ENCODE measurements at places on chromosomes 4 and X.

- DNase-seq = no peak
Observed at GRCh38 chrX:63387411-63387810, 36.3 kb upstream of the SPIN4 start.

DNA sequence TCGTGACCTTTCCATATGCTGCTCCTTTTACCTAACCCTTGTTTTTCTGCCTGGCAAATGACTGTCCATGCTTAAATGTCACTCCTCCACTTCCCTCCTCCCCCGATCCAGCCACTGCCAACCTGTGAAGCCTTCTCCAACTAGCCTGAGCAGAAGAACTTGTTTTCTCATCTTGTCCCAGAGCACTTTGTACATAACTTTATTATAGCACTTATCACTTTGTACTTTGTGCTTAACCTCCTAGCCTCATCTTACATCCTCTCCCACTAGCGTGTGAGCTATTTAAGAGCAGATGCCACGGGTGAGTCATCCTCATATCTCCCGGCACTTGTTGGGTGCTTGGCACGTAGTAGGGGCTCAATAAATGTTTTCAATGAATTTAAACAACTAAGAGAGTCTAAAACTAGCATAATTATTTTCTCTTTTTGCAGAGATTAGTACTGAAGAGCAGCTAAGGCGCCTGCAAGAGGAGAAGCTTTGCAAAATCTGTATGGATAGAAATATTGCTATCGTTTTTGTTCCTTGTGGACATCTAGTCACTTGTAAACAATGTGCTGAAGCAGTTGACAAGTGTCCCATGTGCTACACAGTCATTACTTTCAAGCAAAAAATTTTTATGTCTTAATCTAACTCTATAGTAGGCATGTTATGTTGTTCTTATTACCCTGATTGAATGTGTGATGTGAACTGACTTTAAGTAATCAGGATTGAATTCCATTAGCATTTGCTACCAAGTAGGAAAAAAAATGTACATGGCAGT lies 46.9 kb downstream of the XIAP start:
- no peak for DNase-seq

- no peak for DNase-seq
Observed at GRCh38 chr4:150582873-150583286, 929 bp downstream of the MAB21L2 start.

DNA sequence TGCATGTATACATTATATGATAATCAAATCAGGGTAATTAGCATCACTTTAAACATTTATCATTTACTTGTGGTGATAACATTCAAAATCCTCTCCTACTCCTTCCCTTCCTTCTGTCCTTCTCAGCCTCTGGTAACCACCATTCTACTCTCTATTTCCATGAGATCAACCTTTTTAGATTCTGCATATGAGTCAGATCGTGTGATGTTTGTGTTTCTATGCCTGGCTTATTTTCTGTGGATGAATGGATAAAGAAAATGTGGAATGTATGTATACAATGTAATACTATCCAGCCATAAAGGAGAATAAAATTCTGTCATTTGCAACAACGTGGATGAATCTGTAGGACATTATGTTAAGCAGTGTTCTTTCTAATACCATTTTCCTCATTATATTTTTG lies 123.9 kb downstream of the NAA11 start:
- no peak for DNase-seq

DNA sequence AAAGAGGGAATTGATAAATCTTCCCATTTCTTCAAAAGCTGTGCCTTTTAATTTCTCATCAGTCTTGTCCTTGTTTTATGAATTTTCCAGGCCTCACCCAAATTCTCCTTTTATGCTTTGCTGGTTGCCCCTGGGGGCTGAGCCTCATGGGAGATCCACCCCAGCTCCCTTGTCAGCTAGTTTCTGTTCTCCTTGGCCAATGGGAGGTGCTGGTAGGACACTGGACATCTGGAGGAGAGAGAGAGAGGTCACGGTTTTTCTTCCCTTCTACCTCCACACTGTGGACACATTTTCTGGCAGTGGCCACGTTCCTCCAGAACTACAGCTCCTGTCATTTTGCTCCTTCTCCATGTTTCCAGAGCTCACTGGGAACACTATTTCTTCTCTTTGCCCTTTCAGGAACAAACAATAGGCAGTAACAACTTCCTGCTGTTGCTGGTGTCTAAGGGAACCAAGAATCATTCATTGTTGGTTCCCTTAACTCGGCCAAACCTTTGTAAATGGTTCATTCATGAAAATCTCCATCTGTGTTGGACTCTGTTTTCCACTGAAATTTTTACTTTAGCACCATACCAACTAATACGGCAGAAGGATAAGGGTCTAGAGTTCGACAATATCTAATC lies 334.5 kb downstream of the GPAT3 start:
- DNase-seq = no peak

DNA sequence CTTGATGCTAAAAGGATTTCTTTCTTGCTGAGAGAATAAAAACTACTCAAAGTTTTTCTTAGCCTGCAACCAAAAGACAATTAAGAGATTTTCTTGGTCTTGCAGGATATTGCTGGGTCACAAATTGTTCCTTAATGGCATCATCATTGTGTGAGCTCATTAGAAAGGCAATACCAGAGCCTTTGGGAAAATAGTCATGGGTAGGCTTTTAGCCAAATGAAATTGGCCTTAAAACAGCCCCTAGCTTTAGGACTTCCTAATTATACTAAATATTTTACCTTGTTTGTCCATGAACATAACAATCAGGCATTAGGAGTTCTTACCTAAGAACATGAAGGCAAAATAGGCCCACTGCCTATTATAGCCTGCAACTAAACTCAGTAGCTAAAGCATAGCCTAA lies 10.4 kb upstream of the FAM13A start:
- DNase-seq = no peak

- no peak for DNase-seq
Observed at GRCh38 chrX:151398346-151398745, 1.3 kb downstream of the VMA21 start.

DNA sequence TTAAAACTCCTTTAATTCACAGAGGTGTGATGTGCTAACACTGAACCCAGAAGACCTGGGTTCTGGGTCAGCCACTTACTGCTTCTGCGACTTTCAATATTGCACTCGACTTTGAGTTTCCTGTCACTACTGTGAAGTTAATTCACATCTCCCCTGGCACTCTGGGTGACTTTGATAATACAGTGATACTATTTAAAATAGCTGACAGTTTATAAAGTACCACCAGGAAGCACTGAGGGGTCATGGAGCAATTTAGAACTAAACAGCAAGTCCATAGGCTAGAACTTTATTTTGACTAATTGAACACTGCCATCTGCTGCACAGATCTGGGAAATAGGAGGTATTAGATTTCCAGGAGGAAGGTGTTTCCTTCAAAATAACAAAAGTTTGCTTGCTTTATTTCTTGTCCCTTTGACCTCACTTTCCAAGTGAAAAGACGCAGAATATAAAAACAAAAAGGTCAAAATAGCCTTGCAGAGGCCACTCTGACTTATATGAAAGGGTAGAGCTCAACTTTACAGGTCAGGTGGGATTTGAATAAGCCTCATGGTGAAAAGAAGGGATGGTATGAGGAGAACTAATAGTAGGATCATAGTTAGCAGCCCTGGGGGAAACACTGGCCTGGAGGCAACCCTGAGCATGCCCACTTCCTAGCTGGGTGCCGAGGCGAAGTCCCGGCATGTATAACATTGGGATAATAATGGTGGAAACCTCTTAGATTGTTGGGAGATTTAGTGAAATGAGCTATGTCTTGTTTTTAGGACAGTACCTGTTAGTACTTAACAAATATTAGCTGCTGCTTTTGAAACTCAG lies 53.4 kb downstream of the ZNF518B start:
- DNase-seq = no peak

GRCh38 chrX:12741416-12741815 lies 49.8 kb upstream of the PRPS2 start:
- DNase-seq = no peak

GRCh38 chrX:19372170-19372546 lies 28.4 kb downstream of the PDHA1 start:
- DNase-seq = peak; percentile 75

- no peak for DNase-seq
Observed at GRCh38 chr4:13918110-13918509, 290.6 kb upstream of the BOD1L1 start.

DNA sequence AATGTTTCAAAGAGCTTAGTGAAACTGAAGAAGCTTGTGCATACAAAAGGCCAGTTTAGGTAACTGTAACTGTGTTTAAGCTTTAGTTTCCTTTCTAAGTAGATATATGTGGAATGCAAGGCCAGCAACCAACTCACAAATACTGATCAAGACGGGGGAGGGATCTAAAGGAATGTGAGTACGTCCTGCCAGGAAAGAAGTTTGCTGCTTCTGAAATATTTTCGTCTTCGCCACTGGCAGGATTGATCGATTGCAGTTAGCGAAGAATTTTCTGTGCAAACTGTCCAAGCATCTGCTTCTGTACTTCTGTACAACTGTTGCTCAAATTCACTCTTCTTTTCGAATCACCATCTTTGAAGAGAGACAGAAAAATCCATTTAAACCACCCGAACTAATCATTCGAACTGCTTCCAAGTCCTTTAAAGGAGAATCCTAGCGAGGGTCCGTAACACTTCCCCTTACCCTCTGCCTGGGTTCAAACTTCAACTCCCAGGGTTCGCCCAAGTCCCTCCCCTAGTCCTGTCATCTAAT lies 373 bp upstream of the INTS6L start:
- DNase-seq = no peak

DNA sequence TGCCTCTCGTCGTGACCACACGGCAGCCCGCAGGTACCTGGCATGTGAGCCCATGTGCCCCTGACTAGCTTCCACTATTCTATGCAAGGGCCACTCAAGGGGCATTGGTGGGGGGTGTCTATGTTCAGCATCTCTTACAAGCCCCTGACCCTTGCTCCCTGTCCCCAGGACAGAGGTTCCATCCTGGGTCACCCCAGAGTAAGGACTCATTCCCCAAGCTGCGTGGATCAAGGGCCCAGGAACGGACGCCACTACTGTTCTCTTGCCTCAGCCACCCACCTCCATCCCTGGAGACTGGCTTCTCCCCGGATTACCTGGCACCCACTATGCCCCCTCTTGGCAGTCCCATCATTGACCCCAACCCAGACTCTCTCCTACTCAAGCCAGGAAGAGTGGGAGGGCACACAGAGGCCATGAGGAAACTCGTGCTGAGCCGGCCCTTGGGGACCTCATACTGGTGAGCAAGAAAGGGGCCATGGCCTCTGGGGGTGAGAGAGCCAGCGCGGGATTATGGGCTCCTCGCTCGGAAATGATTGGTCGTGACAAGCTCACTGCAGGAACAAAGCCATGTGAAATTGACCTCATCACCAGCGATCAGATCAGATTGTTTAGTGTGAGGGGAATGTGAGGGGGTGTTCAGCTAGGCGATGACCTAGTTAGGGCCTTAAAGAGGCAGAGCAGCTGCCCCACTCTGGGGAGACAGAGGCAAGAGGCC lies 50.1 kb upstream of the PJA1 start:
- no peak for DNase-seq

DNA sequence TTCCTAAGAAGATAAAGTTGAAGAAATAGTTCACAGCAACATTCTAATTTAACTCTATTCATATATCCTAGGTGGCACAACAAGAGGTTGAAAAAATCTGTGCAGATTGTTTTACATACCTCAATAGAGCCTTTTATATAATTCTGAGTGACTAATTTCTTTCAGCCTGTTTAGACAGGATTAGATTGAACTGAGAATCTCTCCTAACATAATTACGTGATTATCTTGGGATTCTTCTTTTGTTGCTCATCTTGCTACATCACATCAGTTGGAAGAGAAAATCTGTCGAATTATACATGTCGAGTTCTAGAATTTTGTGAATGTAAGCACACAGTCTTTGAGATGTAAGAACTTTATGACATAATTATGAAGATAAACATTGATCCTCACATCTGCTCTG lies 1873.7 kb upstream of the IGFBP7 start:
- DNase-seq = no peak

DNA sequence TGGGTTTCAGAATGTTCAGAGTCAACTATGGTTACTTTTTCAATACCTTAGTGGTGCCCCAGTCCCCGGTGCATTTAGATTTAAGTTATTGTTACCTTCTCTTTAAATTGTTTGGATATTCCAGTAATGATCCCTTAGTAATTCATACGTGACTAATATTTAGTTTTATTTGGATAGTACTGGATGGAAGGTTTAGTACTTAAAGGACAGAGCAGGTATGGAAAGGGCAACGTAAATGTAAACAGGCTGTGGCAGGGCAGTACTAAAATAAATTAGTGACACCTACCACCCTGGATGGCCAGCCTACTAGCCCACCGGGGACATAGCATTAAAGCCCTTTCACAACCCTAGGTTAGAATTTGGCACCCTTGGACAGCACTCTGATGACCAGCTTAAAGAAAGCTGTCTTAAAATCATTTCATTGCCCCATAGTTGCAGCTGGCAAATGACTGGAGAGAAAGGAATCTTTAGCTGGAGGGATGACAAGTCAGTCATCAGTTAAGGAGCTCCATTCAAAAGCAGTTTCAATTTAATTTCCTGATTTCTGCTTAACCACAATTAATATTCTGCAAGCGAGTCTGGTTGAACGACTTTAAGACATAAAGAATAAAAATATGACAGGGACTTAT lies 16.4 kb downstream of the PLP1 start:
- DNase-seq = no peak

- DNase-seq = no peak
Observed at GRCh38 chr4:96073461-96073860, 233.6 kb downstream of the PDHA2 start.

DNA sequence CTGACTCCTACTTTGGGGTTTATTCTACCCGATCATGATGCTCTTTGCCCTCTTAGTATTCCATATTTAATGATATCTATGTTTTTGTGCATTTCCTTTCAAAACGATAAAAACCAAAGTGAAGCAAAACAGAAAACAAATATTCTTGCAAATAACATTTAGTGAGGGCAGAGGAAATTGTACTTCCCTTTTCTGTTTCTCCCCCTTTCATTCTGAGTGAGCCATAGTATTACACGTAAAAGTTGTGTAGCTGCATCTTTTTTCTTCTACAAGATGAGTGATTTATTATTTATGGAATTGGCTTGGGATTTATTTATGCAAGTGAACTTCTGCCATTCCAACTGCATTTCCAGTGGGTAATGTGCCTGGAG lies 109.9 kb downstream of the AFF2 start:
- no peak for DNase-seq

DNA sequence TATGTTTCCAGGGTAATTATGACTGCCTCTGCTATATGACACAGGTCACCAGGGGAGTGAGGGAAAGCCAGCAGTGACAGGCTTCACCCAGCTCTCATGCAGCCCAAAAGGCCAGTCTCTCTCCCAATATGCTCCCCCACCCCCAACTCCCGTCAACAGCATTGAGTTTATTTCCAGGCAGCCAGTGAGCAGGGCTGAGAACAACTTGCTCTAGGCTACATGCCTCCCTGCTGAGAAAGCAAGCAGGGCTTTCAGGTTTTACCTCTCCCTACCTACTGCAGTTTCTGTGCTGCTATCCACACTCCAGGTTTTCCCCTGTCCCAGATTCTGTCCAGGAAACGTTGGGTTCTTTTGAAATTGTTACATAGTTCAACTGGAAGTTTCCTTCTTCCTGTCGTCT lies 291.4 kb downstream of the PABPC4L start:
- DNase-seq = no peak

DNA sequence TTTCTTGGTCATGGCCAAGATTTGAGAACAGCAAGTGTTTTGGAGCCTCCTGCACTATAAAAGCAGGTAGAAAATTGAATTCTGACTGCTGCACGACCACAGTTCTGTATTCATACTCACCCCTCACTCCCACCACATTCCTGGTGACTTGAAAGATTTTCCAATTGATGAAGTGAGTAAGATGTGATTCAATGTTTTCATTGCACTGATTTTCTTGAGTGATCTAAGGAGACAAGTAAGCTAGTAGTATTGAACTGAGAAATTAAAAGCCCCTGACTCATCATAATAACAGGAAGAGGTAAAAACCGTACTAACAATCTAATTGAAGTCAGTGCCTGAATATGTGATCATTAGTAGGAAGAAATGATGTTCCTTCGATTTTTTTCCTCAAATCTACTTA lies 6.1 kb upstream of the SEC24D start:
- no peak for DNase-seq

Measured in activated CD8-positive, alpha-beta memory T cell treated with anti-CD3 and anti-CD28 coated beads, Interleukin-2, amount 50 U/mL, for 48 hours (primary cell).